Melanocyte of skin (primary cell): ENCODE measurements at places on chromosomes 2 and 18. TPM values are rescaled to one million over a fixed set of nuclear protein-coding genes. Genes with fewer than 3 reads are reported as not detected.

Gene DTNA
- 5.7 and 13.0 TPM in 2 replicates for total RNA-seq

Gene TANK
- 73.0 and 116 TPM in 2 replicates for total RNA-seq

Gene CDK15
- total RNA-seq: 4.0 and 4.5 TPM in 2 replicates

Gene DPP4
- total RNA-seq: 126 and 140 TPM in 2 replicates

Gene PTRHD1
- total RNA-seq: 19.0 and 27.1 TPM in 2 replicates
